Fibroblast of skin of right quadriceps (primary cell): ENCODE measurements at places on chromosomes 4 and X.
A peak's percentile ranks its signal among the peaks of the same experiment; 100 is the strongest.

GRCh38 chr4:104413487-104413886 lies 81.2 kb downstream of the CXXC4 start:
- DNase-seq: no peak

DNA sequence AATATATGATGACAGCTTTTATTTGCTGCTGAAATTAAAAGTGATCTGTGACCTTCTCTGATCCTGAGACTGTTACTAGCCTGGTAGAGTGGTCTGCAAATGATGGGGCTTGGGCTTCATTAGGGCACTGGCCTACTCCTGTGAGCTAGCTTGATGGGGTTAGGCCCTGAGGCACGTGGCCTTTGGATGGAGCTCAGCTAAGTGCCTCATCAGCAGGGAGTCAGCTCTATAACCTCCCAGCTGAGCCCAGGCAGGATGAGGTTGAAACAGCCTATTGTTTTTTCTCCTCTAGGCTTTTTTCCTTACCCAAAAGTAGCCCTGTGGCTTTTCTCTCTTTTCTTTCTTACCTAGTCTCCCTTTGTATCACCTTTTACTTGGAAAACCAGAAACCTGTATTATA lies 92.2 kb downstream of the AFF2 start:
- DNase-seq: no peak

DNA sequence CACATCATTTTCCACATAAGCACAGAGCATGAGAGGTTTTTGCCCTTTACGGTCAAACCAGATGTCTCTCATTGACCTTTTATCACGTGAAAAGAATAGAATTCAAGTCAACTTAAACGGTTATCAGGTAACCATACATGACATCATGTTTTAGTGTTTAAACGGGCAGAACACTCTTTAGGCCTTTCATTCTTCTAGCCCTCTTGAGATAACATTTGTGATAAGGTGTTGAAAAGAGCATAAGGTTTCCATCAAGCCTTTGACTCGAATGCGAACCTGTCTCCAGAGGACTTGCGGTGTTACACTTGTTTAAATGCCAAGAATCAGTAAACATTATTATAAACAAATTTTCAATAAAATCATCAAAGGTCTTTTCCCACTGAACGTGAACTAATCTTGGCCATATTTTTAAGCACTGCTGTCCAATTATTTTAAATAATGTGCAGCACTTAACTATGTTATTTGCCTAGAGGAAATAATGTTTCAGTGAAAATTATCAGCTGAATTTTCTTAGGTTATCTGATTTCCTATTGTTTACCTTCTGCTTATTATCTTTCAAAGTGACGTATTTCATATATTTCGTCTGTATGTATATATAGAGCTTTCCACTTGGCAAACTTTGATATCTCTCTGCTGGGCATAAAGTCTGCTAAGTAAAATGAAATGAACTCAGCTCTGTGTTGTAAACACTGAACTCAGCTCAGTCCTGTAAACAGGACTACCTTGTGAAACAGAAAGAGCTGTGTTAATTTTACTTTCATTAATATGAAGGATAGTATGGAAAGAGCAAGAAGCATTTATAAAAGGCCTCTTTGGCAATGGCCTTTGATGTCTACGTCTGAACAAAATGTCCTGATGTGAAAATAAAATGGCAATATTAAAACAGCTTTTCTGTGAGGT lies 33.3 kb downstream of the TENM3 start:
- DNase-seq: no peak

DNA sequence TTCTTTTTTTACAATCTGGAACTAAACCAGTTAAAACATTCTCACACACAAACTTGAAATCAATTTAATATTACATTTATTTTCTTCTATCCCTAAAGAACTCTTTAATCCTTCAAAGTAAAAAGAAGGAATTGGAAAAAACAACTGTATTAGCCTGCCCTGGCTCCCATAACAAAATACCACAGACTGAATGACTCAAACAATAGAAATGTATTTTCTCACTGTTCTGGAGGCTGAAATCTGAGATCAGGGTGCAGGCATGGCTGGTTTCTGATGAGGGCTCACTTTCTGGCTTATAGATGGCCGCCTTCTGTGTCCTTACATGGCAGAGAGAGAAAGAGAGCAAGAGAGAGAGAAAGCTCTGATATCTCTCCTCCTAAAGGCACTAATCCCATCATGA lies 149.4 kb downstream of the PDGFRA start:
- DNase-seq: peak; percentile 26

GRCh38 chr4:162683659-162684370 lies 482.9 kb downstream of the NAF1 start:
- DNase-seq: peak; percentile 20

DNA sequence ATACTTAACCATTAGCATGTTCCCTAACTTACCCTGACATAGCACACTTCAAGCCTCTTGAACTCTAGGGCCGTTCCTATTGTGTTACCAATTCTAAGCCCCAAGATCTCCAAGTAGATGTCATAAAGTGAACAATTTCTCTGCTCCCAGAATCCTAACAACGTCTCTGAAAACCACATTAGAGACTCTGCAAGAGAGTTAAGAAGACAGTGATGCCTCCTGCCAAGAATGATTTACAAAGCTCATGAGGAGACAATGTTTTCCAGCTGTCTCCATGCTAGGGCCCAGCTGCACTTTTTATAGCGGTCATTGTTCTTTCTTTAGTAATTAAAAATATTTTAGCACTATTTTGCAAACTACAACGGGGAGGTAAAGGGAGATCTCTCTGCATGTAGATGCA lies 358.4 kb downstream of the PPP3CA start:
- DNase-seq: peak; percentile 28

GRCh38 chr4:107603430-107603829 lies 116.6 kb downstream of the PAPSS1 start:
- DNase-seq: peak; percentile 36

- DNase-seq: no peak
These were observed 936.3 kb downstream of the CENPC start for GRCh38 chr4:66609014-66609413.

- DNase-seq: peak; percentile 18
These were observed 21.0 kb upstream of the IL13RA2 start for GRCh38 chrX:115038406-115038805.

DNA sequence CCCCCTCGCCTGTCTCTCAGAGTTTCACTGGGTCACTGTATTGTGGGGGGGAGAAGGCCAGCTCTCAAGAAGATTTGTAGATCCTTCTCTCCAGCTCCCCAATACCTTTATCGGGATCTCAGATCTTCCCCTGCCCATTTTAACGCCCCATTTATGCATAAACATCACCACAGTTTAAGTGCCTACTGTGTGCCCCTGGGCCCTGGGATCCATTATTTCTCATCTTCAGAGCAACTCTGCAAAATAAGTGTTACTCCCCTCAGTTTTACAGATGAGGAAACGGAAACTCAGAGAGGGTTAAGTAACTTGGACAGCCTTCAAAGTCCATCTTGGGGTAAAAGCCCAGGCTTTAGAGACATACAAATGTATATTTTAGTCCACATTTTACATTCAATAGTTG lies 421 bp upstream of the IGSF1 start:
- no peak for DNase-seq

- no peak for DNase-seq
These were observed 277.5 kb upstream of the AGTR2 start for GRCh38 chrX:115892787-115893671.

DNA sequence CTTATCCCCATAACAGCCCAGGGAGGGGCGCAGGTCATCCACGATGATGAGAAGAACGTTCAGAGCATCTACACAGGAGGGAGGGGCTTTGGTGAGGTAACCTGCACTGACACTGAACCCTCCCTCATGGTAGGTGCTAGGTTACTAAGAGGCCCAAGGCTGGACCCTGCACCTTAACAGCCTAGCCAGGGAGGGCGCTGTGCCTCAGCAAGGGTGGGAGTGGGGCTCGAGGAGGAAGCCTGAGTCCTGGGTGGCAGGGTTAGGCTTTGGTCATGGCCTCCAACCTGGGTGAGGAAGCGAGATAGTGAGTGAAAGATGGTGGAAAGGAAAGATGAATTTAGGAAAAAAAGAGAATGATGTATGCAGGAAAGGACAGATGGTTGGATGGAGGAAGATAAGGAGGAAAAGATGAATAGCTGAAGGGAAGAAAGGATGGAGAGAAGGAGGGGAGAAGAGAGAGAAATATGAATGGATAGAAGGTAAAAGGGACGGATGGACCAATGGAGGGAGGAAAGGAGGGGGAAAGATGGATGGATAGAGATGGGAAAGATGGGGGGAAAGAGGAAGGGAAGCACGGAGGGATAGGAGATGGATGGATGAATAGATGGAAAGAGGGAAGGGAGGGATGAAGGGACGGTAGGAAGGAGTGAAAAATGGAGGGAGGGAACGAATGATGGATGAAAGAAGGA lies 736 bp downstream of the IDS start:
- no peak for DNase-seq

DNA sequence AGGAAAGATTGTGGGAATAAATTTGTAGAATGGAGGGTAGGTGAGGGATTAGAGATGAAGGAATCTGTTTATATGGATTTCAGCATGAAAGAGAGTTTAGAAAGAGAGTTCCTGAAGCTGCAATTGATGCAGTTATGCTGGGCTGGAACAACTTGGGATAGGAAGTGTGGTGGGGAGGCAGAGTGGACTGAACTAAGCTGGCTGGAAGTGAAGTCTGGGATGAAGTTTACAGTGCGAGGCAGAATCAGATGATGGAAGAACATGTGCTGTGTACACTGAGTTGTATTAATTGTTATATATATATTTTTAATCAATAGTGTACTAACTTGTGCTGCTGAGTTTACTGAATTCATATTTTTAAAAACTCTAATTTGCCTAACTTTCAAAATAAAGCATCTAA lies 461.9 kb downstream of the SPRY1 start:
- DNase-seq: no peak

DNA sequence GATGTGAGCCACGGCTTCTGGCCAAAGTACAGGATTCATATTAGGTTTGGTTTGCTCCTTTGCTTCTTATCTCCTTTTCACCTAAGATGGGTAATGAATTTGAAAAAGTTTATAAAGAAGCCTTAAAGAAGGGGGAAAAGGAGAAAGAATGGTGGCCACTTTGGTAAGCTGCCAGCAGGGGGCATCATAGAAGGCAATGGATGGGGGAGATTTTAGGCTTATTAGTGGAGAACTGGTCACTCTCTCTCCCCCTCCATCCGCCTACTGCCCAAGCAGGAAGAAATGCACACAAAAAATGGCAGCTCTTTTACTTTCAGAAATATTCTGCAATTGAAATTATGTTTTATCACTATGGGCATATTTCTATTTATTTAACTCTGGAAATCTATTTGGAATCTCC lies 32.0 kb downstream of the SPARCL1 start:
- DNase-seq: no peak
